ENCODE measurements at places on chromosomes 7 and 10.

GRCh38 chr10:72248468-72249151 is 25.1 kb upstream of the DDIT4 start:
- H3K27ac ChIP-seq = peak overlapping the region; percentile 77
- H3K27me3 ChIP-seq = no peaks in the 10 kb centered on the region
- H3K4me3 ChIP-seq = peak overlapping the region; percentile 15
- no peaks in the 10 kb centered on the region for H3K36me3 ChIP-seq
- peak; percentile 88 for DNase-seq

GRCh38 chr10:114634609-114634979 is 23.5 kb downstream of the ABLIM1 start:
- H3K4me3 ChIP-seq = no peak overlapping the region
- H3K27ac ChIP-seq = peak overlapping the region; percentile 22
- H3K27me3 ChIP-seq = no peaks in the 10 kb centered on the region
- no peaks in the 10 kb centered on the region for H3K4me1 ChIP-seq
- H3K36me3 ChIP-seq = no peaks in the 10 kb centered on the region
- DNase-seq = no peak

- DNase-seq = no peak
- no peaks in the 10 kb centered on the region for H3K4me1 ChIP-seq
- H3K36me3 ChIP-seq = no peaks in the 10 kb centered on the region
- no peaks in the 10 kb centered on the region for H3K27me3 ChIP-seq
- no peak overlapping the region for H3K4me3 ChIP-seq
These were observed 192.8 kb downstream of the DNAJC1 start for GRCh38 chr10:21810582-21811244.

DNA sequence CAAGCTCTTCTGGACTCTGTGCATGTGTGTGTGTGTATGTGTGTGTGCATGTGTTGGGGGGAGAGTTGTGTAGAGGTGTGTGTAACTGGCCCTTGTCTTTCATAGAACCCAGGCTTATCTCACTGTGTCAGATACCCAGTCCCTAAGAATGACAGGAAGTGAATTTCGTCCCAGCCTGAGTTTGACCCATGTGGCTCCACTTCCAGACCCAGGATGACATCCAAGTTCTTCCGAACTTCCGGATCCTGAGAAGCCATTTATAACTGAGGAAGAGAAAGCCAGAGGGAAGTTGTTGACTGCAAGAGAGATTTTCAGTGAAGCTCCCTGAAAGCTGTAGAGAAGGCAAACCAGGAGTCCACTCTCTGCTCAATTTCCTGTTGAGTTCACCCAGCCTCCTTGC is 53.2 kb downstream of the ADRB1 start:
- H3K36me3 ChIP-seq = no peaks in the 10 kb centered on the region
- H3K4me3 ChIP-seq = no peak overlapping the region
- DNase-seq = no peak
- no peaks in the 10 kb centered on the region for H3K27me3 ChIP-seq

DNA sequence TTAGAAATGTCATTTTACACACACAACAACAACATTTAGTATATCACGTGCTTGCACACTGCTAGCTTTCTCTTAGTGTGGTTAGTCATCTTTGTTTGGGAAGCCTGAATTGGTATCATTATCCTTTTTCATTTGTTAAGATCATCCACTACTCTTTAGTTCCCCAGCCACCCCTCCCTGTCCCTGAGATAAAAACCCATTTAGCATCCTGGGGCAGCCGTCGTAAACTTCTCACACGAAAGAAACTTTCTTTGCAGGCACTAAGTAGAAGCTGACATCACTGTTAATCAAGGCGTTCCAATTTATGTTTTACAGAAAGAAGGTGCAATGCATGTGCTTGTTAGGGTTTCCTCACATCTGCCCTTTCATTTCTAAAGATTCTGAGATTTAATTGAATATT is 475.1 kb upstream of the FZD8 start:
- no peaks in the 10 kb centered on the region for H3K27me3 ChIP-seq
- no peak for DNase-seq
- no peak overlapping the region for H3K4me3 ChIP-seq
- H3K36me3 ChIP-seq = no peaks in the 10 kb centered on the region
- no peaks in the 10 kb centered on the region for H3K4me1 ChIP-seq
